ENCODE measurements at places on chromosomes 11 and 22.

GRCh38 chr22:20390394-20390907 is 3.5 kb upstream of the ZNF74 start:
- no peak for DNase-seq

- no peak for DNase-seq
These were observed 74.7 kb upstream of the WNT7B start for GRCh38 chr22:46051646-46052045.

DNA sequence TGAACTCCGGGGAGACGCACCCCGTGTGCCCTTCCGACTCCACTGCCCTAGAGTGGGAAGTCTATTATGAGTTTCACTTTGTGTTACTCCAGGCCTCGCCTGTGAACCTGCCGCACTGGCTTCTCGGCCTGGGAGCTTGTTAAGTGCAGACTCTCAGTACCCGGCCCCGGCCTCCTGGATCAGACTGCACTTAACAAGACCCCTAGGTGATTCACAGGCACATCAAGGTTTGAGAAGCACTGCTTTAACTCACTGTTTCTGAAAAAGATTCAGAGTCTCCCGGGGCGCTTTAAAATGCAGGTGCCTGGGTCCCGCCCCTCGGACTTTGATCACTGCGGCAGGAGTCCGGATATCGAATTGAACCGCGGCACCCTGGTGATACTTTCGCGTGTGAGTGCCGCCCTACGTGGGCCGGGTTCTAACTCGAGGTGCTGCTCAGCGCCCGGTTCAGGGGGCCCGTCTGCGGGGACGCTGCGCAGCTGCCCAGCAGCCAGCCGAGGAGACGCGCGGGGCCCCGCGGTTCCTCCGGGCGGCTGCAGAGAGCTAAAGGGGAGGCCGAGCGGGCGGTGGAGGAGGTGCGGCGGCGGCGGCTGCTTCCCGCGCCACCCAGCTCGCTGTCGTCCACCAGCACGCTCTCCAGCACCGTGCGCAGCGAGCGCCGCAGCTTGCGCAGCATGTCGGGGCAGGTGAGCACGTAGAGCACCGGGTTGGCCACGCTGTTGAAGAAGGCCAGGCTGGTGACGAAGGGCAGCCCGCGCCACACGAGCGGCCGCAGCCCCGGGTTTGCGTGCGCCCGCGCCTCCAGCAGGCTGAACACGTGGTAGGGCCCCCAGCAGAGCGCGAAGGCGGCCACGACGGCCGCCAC is 3.4 kb downstream of the PTGDR2 start:
- no peak for DNase-seq

- DNase-seq: no peak
These were observed 55.0 kb downstream of the MYH9 start for GRCh38 chr22:36332623-36333332.

DNA sequence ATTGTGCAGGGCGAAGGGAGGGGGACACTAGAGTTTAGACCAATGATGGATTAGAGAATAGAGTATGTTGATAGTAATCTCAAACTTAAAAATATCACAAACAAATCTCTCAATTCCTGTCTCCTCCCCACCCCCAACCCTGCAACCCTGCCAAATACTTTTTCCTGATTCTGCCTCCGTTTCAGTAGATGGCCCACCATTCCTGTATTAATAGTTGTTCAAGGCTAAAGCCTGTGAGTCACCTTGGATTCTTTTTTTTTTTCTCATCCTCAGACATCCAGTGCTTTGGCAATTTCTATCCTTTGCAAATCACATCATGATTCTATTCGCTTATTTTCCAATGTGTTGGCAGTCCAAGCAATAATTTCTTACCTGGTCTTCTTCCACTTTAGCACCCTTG is 207.9 kb downstream of the DYNC2H1 start:
- no peak for DNase-seq

DNA sequence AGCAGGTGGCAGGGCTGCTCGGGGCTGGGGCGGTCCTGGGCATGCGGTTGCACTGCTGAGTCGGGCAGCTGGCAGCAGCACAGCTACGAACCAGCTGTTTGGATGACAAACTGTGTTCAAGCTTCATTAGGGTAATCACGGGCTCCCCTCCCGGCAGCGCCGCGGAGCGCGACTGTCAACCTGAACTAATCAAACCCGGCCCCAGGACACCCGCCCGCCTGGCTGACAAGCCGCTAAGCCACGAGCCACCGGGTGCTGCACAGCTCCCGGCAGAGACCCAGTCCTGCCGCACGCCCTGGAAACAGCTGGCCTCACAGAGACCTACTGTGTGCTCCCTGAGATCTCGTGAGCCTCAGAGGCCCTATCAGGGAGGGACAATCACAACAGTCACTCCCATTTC is 60.6 kb upstream of the TCF20 start:
- DNase-seq: no peak

DNA sequence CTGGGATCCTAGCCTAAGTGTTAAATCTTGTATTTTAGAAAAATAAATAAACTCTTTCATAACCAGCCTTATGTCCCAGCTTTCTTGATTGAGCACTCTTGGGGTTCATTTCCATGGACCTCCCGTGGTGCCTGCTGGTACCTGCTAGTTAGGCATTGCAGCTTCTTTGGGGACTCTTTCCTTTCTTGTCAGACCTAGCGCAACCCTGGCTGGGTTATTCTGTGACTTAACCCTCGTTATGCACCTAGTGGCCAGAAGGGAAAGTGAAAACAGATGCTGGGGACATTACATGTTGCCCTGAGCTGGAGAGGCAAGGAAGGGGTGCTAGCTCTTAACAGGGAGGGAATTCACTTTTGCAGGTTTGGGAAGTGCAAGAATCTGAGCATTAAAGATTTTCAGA is 46.8 kb downstream of the APIP start:
- no peak for DNase-seq

DNA sequence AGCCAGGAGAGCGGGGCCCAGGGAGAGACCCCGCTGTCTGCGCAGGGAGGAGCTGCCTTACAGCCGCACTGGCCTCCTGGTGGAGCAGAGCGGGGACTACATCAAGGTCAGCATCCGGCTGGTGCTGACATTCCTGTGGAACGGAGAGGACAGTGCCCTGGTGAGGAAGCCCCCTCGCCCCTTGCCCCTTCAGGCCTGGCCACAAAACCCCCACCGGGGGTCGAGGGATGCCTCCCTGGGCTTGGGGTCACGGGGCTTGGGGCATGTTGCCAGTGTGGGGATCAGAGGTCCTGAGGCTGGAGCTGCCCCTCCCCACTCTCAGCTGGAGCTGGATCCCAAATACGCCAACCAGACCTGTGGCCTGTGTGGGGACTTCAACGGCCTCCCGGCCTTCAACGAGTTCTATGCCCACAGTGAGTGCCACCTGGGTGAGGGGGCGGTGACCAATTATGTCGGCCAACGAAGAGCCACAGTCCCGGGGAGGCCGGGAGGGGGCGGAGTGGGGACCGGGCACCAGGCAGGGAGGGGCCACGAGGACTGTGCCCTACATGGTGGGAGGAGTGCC is 4.2 kb downstream of the MUC5B start:
- DNase-seq: no peak

DNA sequence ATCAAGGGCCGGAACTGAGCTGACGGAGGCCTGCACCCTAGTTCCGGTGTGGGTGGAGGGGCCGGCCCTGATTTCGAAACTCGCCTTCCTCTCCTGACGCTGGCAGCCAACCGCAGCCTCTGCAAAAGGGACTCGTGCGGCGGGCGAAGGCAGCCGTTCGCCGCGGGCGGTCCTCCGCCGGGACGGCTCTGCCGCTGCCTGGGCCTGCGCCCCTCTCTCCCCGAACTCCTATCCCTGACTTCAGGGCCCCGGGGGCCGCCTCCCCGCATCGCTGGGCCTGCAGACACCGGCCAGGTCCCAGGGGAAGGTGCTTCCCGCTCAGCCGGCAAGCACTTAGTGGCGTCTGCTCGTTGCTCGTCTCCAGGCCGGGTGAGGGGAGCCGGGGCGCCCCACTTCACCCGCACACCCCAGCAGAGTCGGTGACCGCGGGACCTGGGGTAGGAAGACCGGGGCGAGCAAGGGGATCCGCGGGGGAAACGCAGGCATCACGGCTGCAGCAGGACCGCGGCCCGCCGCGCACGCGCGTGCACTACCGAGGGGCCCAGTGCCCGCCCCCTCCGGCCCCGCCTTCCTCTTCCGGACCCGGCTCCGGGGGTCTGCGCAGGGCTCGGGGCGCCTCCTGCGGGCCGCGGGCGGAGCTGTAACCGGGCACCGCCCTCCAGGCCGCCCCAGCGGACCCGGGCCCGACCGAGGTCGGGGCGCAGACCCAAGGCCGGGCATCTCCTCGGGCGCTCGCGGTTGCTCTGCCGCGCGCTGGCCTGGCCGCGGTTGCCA is 464 bp upstream of the ANKRD13D start:
- peak; percentile 82 for DNase-seq

- DNase-seq: no peak
These were observed 33.9 kb downstream of the TSG101 start for GRCh38 chr11:18492888-18493287.

- no peak for DNase-seq
These were observed 27.2 kb upstream of the MYO18B start for GRCh38 chr22:25714739-25715138.

GRCh38 chr11:132032555-132032954 is 662.1 kb downstream of the NTM start:
- DNase-seq: no peak

- no peak for DNase-seq
These were observed 41.8 kb downstream of the GALNT18 start for GRCh38 chr11:11580012-11580411.

GRCh38 chr11:12893787-12894672 is 115.1 kb upstream of the RASSF10 start:
- DNase-seq: no peak

- DNase-seq: no peak
These were observed at the start of gene CASP12 for GRCh38 chr11:104897891-104898684. CASP12 (minus strand) TSS chr11:104898460.

GRCh38 chr22:49951986-49952896 is 8.3 kb upstream of the PIM3 start:
- no peak for DNase-seq

GRCh38 chr11:1088927-1089737 is 14.5 kb downstream of the MUC2 start:
- DNase-seq: no peak

GRCh38 chr11:126809514-126810289 is 190.9 kb downstream of the KIRREL3 start:
- DNase-seq: no peak

DNA sequence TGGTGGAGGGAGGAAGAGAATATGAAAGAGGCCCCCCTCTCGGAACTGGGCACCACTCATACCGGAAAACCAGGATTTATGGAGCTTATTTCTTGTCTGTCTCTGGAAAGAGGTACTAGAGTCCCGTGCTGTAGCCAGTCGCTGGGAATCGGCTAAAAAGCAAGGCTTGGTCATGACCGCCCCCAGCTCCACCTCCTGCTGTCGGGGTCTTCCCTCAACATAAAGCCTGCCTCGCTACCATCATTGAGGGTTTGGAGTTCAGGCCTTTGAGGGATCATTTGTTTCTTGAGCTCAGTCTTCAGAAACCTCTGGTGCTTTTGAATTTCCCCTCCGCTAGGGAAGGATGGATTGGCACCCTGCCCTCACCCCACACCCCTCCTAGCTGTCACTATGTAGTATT is 97.1 kb downstream of the TSPAN18 start:
- DNase-seq: no peak

DNA sequence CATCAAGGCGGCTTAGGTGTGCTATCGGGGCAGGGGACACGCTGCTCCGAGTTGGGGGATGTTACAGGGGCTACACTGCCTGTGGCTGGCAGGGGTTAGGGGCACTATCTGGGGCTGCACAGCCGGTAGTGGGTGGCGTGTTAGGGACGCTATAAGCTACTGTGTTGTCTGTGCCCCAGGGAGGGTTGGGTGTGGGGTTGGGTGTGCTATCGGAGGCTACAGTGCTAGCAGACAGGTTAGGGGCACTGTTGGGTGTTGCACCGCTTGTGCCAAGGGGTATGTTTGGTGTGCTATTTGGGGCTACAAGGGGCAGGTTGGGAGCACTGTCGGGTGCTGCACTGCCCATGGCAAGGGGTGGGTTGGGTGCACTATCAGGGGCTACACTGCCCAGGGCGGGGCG is 120.2 kb upstream of the VPREB1 start:
- no peak for DNase-seq

- DNase-seq: no peak
These were observed 36.0 kb downstream of the PHLDB1 start for GRCh38 chr11:118643142-118643994.

DNA sequence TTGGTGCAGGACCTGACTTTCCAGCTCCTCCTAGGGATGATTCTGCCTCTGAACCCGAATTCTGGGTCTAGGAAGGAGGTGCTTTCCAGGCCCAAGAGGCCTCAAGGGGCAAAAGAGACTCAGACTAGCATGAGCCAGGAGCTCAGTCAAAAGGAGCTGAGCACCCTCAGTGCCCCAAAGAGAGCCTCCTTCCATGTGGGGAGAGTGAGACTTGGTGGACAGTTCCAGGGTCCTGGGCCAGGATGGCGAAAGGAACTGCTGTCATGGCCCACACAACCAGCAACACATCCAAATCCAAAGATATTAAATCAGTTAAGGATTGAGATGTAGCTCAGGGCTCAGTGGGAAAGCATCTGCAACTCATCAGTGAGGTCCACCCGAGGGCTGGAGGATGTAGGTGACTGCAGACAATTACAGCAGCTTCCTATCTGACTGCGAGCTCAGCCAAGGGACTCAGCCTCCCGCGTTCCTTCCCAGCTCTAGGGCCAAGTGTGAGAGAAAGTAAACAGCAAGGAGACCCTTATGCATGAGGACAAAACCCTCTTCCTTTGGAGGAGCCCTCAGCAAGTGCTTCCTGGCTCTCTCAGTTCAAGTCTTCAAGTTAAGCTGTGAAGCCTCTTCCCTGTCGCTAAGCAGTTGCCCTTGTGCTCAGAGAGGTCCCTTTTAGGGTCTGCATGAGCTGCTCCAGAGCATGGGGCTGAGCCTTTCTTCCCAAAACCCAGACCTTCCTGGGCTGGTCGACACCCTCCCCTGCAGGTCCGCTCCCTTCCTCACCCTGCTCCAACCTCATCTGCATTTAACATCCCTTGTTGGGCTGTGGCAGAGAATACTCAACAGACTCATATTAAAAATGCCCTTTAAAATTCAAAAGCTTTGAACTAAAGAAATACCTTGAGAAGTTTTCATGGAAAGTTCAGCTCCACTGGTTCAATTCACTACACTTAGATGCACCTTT is 35.8 kb downstream of the C11orf58 start:
- no peak for DNase-seq

- DNase-seq: no peak
These were observed 51.6 kb downstream of the GRAMD1B start for GRCh38 chr11:123481640-123482039.

GRCh38 chr22:23800297-23801237 is 13.8 kb downstream of the SMARCB1 start:
- no peak for DNase-seq

- DNase-seq: no peak
These were observed 521.8 kb downstream of the MIAT start for GRCh38 chr22:27179161-27179560.

- DNase-seq: no peak
These were observed 15.8 kb downstream of the VPS37C start for GRCh38 chr11:61145228-61146005.

DNA sequence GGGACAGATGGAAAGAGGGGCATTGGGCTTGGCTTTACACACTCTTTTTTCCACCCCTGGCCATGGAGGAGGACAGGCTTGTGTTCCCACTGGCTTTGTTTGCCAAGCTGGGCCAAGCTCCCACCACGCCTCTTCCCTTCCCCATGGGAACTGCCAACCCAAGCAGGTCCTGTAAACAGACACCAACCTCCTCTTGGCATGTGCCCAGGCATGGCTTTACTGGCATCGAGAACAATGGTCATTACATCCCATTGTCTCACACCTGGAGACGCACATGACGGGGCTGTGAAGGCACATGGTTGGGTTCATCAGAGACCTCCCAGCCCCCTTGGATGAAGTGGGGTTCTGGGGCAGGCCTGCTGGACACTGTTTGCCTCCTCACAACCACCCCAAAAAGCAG is 11.7 kb downstream of the SEC14L3 start:
- no peak for DNase-seq
